ENCODE measurements at places on chromosomes 4 and X.
A peak's percentile ranks its signal among the peaks of the same experiment; 100 is the strongest.

GRCh38 chr4:108991551-108992328 lies 228.9 kb upstream of the ETNPPL start:
- no peak for DNase-seq

- DNase-seq, result no peak
Measured at GRCh38 chrX:82711457-82711856, 796.6 kb upstream of the POU3F4 start.

- DNase-seq, result peak; percentile 62
Measured at GRCh38 chrX:47366041-47366722, 4.2 kb upstream of the ZNF157 start.

GRCh38 chr4:154908168-154908567 lies 127.1 kb downstream of the RBM46 start:
- no peak for DNase-seq

GRCh38 chr4:23855912-23856605 lies 33.8 kb downstream of the PPARGC1A start:
- DNase-seq, result no peak

DNA sequence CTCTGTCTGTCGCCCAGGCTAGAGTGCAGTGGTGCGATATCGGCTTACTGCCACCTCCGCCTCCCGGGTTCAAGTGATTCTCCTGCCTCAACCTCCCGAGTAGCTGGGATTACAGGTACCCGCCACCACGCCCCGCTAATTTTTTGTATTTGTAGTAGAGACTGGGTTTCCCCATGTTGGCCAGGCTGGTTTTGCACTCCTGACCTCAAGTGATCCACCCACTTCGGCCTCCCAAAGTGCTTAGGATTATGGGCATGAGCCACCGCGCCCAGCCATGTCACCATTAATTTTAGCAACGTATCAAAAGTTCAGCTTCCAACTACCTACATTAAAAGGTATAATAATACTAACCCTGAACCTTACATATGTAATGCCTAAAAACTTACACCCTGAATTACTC lies 940 bp upstream of the UTP3 start:
- DNase-seq, result no peak

GRCh38 chr4:137432446-137433311 lies 99.6 kb downstream of the PCDH18 start:
- DNase-seq, result no peak

DNA sequence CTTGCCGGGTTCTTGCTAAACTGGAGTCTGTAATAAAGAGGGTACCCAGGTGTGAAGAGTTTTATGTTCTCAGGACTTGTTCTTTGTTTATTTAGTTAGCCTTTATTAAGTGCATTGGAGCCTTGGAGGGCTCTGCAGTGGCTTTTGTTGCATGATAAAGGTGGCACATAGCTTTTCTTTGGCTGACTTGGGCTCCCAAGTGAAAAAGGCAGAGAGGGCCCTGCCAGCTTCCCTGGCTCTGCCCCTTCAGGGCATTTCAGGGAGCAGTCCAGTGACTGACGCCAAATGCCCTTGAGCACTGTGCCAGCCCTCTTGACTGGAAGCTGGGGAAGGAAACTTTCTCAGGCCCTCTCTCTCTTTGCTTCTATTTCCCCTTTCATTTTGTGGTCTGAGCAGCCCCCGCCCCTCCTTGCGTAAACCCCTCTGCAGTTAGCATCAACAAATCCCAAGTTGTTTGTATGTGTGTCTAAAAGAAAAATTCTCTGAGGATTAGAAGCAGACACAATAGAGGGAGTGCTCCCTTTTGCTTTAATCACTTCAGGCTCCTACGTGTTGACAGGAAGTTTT lies 152.2 kb downstream of the NHS start:
- no peak for DNase-seq
